ENCODE measurements at places on chromosomes 5 and 9. TPM values are rescaled to one million over a fixed set of nuclear protein-coding genes. Genes with fewer than 3 reads are reported as not detected.

Gene MCTP1
- total RNA-seq: 0.86 TPM

Gene NUTM2F
- total RNA-seq: not detected

Gene NSMF
- total RNA-seq: 22.7 TPM

Gene NR5A1
- total RNA-seq: not detected

Gene DDX4
- not detected for total RNA-seq

Gene SHISAL2B
- not detected for total RNA-seq

Gene SPATA31E1
- not detected for total RNA-seq

Gene ECM2
- total RNA-seq: 52.8 TPM

Gene ANKRD18A
- total RNA-seq: not detected

Gene EFNA5
- 20.1 TPM for total RNA-seq

Gene SLC4A9
- total RNA-seq: not detected

Gene RASEF
- total RNA-seq: 0.11 TPM

Gene TRIM36
- 0.13 TPM for total RNA-seq

Gene CSF1R
- total RNA-seq: not detected

Gene GPR107
- total RNA-seq: 36.3 TPM

Gene SPATA6L
- 1.8 TPM for total RNA-seq

Gene WDR38
- not detected for total RNA-seq

Gene FOXD4L3
- total RNA-seq: not detected

Gene ACSL6
- not detected for total RNA-seq

Gene TMEM215
- not detected for total RNA-seq

Gene TMED7
- total RNA-seq: 231 TPM

Gene GRM6
- not detected for total RNA-seq

Gene SLCO6A1
- total RNA-seq: not detected

Gene WASHC1
- 3.1 TPM for total RNA-seq

Gene LCP2
- not detected for total RNA-seq

Gene TSSK1B
- total RNA-seq: 0.52 TPM

Gene HMCN2
- 0.11 TPM for total RNA-seq

Gene PCDHAC2
- 0.22 TPM for total RNA-seq

Gene PAEP
- not detected for total RNA-seq

Gene BRINP1
- 8.2 TPM for total RNA-seq

Data from articular chondrocyte of knee joint (primary cell).